ENCODE measurements at places on chromosomes 1 and 21.

- DNase-seq, result no peak
Observed at GRCh38 chr1:87718241-87718950, 389.7 kb downstream of the LMO4 start.

DNA sequence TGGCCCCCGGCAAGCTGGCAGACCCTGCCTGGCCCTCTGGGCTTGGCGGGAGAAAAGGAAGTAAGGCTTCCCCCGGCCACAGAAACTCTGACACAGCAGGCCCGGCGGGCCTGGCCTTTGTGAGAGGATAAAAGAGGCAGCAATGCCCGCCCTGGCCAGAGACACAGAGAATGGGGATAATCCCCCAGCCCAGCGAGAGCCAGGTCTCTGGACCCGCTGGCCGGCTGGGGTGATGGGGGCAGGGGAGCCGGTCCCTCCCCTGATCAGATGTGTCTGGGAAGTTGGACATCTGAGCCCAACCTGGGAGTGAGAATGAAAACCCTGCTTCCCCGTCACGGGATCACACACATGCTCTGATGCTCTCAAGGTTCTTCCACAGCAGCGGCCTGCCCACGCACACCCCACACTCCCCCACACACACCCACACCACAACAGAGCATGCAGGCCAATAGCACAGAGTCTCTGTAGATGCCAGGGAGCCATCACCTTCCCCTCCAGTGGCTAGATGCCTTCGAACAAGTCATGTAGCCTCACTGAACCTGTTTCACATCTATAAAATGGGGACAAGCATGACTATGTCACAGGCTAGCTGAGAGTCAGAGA, 4.2 kb downstream of the RSPO1 start:
- no peak for DNase-seq

GRCh38 chr1:109793089-109793485, 29.4 kb upstream of the EPS8L3 start:
- no peak for DNase-seq

DNA sequence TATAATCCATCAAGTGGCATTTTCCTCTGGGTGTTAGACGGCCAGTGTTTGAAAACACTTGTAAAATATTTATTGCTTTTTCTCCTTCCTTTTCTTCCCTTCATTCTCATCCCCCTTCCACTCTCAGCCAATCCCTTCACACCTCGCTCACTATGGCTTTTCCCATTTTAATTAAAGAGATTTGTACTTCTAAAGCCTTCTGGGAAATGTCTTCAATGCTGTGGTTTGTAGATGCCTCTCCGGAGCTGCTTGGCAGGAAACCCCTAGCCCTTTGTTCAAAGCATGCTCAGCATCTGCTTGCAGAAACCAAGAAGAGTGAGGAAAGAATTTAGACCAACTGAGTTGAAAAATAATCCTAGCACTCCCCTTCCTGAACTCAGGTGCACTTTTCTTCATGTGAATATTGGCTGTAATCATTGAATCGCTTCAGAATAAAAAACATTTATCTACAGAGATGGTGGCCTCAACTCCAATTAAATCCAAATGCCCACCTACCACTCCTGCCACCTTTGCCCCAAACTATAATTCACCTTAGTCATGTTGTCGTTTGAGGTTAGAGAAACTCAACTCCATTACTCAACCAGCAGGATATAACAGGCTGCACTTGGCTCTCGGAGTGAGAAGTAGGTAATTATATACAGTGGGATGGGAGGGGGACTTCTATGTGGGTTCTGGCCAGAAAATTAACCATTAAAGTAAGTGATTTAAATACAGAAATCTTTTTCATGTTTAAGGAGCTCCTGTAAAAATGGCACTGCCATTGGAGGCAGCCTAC, 659.4 kb upstream of the CAMK1G start:
- DNase-seq, result peak; percentile 40

GRCh38 chr21:44702111-44702972, 5.4 kb downstream of the KRTAP10-12 start:
- no peak for DNase-seq

DNA sequence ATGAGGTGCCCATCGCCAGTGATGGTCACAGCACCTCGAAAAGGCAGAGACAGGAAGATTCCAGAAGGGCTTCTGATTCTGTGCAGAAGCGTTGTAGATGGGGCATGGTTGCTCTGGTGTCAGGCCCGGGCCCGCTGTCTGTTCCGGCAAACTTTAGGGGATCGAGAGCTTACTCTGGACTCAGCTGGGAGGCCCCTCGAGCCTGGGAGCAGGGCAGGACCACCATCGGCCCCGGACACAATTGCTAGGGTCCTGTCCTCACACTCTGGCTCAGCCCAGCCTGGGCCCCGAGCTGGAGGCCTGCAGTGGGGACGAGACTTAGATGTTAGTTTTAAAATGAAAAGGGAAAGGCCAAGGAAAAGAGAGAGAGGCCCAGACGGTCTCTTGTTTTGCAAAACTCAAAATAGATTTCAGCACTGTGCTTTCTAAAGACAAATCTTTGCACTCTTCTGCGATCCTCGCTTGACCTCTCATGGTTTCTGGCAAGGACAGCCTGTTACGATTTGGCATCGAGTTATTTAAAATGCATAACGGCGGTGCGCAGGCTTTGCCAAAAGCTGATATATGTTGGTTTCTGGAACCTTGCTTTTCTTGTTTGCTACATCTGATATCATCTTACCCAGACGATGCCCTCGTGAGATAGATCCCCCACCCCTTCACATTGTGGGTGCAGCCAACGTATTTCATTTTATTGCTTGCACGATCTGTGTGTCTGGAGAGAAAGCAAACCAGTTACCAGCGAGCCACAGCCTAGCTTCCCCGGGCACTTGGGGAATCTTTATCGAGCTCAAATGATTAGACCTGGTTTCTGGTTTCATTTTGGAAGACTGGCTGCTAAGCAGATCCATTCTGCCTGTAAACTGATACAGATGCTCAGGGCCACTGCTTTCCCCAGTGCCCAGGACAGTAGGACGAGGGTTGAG, 58.0 kb downstream of the PRDM16 start:
- DNase-seq, result peak; percentile 7

DNA sequence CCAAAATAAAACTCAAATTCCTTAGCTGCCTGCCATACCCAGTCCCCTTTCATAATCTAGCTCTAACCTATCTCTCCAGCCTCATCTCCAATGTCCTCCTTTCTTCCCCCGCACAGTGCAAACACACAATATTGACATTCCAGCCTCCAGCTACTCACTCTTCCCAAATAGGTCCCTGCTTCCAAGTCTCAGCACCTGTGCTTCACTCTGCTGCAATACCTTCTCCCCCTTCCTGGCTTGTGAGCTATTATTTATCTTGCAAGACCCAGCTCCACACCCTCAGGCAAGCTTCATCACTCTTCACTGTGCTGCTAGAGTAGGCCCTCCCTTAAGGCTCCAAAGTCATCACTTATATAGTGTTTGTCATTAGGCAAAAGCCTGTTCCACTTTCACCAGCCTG, 9.7 kb downstream of the PLPP3 start:
- no peak for DNase-seq

GRCh38 chr1:182556279-182556678, 32.8 kb downstream of the RNASEL start:
- no peak for DNase-seq

DNA sequence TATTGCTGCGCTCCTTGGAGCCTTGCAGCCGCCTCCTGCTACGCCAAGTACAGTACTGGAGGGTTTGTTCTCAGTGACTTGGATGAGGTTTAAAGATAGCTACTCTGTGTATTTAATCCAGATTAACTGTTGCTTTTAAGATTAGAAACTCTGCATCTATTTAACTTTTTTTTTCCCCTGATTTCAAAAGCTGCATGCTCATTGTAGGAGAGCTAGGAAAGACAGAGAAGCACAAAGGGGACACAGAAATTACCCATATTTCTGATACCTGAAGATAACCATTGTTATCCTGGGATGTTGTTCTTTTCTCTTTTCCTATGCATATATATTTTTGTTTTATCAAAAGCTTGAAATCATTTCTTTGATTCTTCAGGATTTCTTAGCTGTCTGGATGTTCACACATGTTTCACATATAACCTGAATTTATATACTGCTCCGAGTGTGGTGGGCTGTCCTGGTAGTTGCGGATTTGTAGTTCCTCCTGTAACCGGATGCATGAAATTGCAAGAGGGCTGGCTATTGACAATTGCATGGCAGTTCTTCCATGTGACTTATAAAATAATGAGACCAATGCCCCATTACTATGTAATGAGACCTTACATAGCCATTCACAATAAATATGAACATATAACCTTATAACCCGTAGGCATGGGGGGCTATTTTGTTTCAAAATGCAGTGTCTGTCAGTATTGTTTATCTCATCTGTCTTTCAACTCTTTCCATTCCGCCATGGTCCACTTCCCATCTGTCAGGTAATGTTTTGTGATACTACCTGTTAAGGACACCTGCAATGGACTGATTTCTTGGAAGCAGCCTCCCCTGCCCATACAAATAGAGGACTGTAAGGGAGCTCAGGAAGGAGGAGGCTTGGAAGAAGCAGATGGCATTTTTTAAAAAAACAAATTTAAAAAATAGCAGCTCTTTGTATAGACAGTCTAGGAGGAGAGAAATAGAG, 1.4 kb downstream of the RAVER2 start:
- no peak for DNase-seq

DNA sequence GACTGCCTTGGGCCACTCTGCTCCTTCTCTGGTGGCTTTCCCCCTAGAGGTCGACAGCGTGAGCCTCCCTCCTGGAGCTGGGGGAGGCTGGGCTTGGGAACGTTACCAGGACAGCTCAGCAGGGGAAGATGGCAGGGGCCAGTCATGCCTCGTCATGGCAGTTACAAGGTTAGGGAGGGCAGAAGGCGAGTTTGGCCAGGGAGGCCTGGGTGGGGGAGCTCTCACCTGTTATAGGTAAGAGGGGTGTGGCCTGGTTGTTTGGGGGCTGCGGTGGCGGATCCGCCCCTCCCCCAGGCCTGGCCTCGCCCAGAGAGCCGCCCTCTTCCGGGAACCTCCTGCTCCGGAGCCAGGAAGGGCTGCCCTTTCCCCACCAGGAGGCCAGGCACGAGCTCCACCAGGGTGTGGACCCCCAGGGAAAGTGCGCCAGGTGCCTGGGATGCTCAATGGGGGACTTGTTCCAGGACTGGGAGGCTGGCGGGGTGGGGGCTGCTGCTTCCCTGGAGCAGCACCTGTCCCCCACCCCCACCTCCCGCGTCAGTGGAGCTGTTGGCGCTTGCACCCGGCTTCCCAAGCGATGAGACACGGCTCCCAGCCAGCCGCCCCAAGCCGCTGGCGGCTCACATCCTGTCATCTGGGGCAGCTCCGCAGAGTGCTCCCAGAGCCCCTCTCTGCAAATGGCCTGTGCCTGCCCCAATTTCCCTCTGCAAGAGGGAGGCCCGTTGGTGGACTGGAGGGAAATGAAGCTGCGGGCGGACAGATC, 23.6 kb upstream of the PKP1 start:
- DNase-seq, result peak; percentile 46
